G401 (cell line): ENCODE measurements at places on chromosomes 3 and 15. TPM values are rescaled to one million over a fixed set of nuclear protein-coding genes. Genes with fewer than 3 reads are reported as not detected.

Gene STAB1
- total RNA-seq = not detected in 2 replicates

Gene NANOGP8
- 1.7 TPM in 1 of 2 replicates, not detected in the other for total RNA-seq

GRCh38 chr3:71859123-71859519 is 74.2 kb upstream of the PROK2 start:
- peak; percentile 7 for DNase-seq

GRCh38 chr3:56878074-56878473 is 76.3 kb upstream of the ARHGEF3 start:
- peak; percentile 16 for DNase-seq

Gene STRA6
- total RNA-seq = 17.2 and 23.9 TPM in 2 replicates

Gene STRIT1
- not detected in 2 replicates for total RNA-seq

GRCh38 chr3:36774052-36774451 is 9.7 kb upstream of the DCLK3 start:
- DNase-seq = no peak

- no peak for DNase-seq
Measured at GRCh38 chr3:32968166-32968919, 16.9 kb downstream of the CCR4 start.

Gene DOCK3
- total RNA-seq = 0.80 and 1.7 TPM in 2 replicates
